ENCODE measurements at places on chromosomes 13 and 19. TPM values are rescaled to one million over a fixed set of nuclear protein-coding genes. Genes with fewer than 3 reads are reported as not detected.

GRCh38 chr19:41457241-41457640, 14.3 kb downstream of the ERICH4 start:
- DNase-seq = no peak

DNA sequence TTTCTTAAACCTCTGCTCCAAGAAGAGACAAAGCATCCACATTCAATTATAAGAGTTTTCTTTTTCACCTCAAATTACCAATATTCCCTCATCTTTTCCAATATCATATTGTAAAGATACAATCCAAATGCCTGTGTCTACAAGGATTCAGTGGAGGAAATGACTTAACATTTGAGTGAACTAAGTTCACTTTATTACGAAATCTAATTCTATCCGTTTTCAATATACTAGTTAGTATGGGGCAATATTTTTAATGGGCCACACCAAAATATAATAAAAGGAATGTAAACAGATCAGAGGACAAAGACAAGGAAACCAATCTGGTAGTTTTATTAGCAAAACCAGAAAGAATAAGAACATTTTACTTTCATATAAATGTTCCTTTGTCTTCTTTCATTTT, 136.0 kb downstream of the DCLK1 start:
- no peak for DNase-seq

DNA sequence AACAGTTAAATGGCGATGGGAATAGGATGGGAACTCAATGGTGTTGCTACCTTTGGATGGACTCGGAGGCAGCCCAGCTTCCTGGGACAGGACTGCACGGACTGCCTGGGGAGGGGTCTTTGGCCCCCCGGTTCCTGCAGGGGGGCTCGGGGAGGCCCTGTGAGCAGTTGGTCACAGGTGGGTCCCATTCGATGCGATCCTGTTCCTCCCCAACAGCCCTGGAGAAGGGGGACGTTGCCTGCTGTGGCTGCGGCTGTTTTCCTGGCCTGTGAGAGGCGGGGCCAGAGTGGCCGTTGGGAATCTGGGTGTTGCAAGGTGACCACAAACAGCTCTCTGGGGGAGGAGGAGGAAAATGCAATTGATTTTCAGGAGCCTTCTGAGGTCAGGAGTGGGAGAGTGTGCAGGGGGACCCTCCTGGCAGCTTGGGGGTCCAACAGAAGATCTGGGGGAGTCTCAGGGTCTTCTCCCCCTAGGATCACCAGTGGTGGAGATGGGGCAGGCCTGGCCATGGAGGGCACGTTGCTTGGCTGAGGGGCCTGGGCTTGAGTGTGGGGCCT, 1.9 kb upstream of the PLPPR3 start:
- DNase-seq = no peak

DNA sequence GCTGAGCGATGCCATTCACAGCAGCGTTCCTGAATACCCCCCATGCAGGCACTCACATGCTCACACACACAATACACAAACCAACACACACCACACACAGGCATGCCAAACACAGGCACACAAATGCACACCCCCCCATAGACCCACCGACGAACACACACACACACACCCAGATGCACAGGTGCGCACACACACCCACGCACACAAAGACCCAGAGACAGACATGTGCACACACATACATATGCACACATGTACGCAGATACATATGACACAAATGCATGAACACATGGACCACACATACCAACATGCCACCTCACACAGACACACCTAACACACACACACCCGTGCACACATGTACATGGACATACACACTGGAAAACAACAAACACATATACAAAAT, 7.0 kb upstream of the CSNK1G2 start:
- DNase-seq = no peak

DNA sequence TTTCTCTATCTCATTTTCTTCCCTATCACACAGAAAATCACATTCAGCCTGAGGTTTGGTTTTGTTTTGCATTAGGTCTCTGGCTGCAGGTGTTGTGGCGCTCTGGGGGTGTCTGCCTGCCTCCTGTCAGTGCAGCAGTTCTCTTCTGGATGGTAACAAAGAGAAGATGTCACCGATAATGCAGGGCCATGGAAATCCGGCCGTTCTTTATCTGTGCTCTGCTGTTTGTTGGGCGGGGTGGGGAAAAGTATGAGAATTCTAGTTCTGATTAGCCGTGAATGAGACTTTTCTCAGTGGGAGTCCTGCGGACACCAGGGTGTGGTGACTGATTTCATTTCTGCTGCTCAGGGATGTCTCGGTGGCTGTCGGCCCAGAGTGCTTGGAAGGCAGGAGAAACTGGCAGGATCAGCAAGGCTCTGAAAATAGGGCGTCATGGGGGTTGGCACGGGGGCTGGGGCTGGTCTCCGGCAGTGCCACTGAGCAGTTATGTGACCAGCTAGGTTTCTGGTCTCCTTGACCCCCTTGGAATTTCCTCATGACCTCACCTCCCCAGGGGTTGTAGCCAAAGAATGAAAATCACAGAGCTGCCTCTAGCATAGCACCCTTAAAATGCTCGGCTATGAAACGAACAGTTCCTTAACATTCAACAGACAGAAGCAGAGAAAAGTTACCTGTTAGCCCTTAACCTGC, 5.0 kb downstream of the RNF113B start:
- DNase-seq = no peak

- DNase-seq = no peak
These were observed 188.0 kb downstream of the RGCC start for GRCh38 chr13:41645331-41645730.

GRCh38 chr13:106569233-106570095, 1.5 kb upstream of the ARGLU1 start:
- DNase-seq = no peak

GRCh38 chr19:17337675-17338432, 501 bp downstream of the GTPBP3 start:
- DNase-seq = no peak

- DNase-seq = no peak
These were observed 538.4 kb upstream of the PCDH20 start for GRCh38 chr13:61954092-61954491.

Gene IL11
- polyA plus RNA-seq = 0.69 TPM

Gene TMEM86B
- 2.2 TPM for polyA plus RNA-seq

Gene PNKP
- 36.2 TPM for polyA plus RNA-seq

Gene ERICH6B
- polyA plus RNA-seq = 1.5 TPM

Gene TNFSF9
- not detected for polyA plus RNA-seq

Gene PSG2
- polyA plus RNA-seq = not detected

Measured in right renal cortex interstitium (tissue), 3 donors.